IgD-negative memory B cell (primary cell): ENCODE measurements at places on chromosomes 11 and 22. TPM values are rescaled to one million over a fixed set of nuclear protein-coding genes. Genes with fewer than 3 reads are reported as not detected.

Gene MAJIN
- 0.39 TPM for polyA plus RNA-seq

Gene C11orf91
- not detected for polyA plus RNA-seq

Gene DGCR2
- polyA plus RNA-seq: 29.1 TPM

Gene GSTT2B
- not detected for polyA plus RNA-seq

Gene OR4D5
- polyA plus RNA-seq: not detected

Gene CARD18
- not detected for polyA plus RNA-seq

Gene ZNRF3
- 0.16 TPM for polyA plus RNA-seq

Gene ZNF280B
- polyA plus RNA-seq: 3.8 TPM

Gene FOLR2
- 16.1 TPM for polyA plus RNA-seq

Gene F2
- polyA plus RNA-seq: not detected

Gene PTGDR2
- polyA plus RNA-seq: 0.16 TPM

Gene SLC29A2
- polyA plus RNA-seq: 3.0 TPM
